ENCODE measurements at places on chromosomes 2 and 18.
A peak's percentile ranks its signal among the peaks of the same experiment; 100 is the strongest.

- DNase-seq: peak; percentile 20
Measured at GRCh38 chr2:71256421-71256820, 29.5 kb upstream of the PAIP2B start.

GRCh38 chr18:73900106-73900835 lies 247.4 kb downstream of the FBXO15 start:
- DNase-seq: no peak

DNA sequence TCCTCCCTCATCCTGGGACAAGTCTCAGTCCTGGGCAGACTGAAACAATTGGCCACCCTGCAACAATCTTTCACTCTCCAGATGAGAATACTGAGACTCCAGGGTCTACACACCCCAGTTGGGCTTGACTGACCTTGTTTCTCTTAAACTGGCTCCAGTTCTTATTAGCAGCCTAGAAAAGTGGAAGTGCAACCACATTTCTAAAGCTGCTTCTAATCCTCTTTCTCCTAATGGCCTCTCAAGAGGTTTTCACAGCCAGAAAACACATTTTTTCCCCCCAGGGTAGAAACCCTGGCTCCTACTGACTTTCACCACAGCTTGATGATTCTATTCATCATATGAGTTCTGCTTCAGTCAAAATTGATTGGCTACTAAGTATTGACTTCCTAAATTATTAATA lies 45.8 kb downstream of the SLC4A5 start:
- no peak for DNase-seq

GRCh38 chr2:134161170-134161547 lies 92.7 kb upstream of the MGAT5 start:
- DNase-seq: no peak

- no peak for DNase-seq
Measured at GRCh38 chr2:70851704-70852103, 16.1 kb upstream of the CD207 start.

DNA sequence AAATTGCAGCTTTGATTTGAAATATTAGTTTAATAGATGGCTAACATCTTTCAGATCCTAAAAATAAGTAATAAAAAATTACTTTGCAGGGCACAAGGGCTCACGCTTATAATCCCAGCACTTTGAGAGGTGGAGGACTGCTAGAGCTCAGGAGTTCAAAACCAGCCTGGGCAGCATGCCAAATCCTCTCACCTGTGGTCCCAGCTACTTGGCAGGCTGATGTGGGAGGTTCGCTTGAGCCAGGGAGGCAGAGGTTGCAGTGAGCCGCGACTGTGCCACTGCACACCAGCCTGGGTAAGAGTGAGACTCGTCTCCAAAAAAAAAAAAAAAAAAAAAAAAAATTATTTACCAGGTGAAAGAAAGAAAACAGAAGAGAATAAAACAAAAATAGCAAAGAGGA lies 449.8 kb downstream of the NRXN1 start:
- no peak for DNase-seq

DNA sequence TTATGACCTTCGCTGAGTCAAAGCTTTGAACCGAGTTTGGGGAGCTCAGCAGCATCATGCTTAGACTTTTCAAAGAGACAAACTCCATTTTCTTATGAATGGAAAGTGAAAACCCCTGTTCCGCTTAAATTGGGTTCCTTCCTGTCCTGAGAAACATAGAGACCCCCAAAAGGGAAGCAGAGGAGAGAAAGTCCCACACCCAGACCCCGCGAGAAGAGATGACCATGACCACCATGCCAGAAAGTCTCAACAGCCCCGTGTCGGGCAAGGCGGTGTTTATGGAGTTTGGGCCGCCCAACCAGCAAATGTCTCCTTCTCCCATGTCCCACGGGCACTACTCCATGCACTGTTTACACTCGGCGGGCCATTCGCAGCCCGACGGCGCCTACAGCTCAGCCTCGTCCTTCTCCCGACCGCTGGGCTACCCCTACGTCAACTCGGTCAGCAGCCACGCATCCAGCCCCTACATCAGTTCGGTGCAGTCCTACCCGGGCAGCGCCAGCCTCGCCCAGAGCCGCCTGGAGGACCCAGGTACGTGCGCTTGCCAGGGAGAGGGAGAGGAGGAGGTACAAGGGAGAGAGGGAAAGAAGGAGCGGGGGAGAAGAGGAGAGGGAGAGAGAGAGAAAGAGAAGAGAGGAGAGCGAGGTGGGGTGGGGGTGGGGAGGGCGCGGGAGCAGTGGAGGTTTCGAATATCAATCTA lies at the start of gene DLX1:
Gene DLX1, plus strand, starts transcription at position 48 of the 700 bp plus-strand sequence. Its CDS starts 171 bp downstream, at position 219.
- peak; percentile 41 for DNase-seq

GRCh38 chr2:151482171-151482725 lies 72.5 kb downstream of the RIF1 start:
- no peak for DNase-seq

DNA sequence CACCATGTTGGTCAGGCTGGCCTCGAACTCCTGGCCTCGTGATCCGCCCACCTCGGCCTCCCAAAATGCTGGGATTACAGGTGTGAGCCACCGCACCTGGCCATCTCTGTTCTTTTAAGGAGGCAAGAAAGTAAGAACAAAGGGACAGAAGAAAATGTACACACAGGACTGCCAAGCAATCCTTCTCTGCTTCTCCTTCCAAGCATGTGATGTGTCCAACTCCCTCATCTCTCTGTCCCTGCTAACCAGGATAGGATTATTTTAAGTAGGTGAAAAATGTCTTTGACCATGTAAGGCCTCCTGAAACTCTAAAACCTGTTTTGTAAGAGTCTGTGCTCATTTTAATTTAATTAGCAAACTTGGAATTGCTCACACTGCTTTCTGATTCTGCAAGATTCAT lies 89.3 kb upstream of the ATL2 start:
- DNase-seq: no peak

- DNase-seq: no peak
Measured at GRCh38 chr2:70658476-70658875, 104.8 kb upstream of the TGFA start.
